ENCODE measurements at places on chromosomes 11 and 22.

DNA sequence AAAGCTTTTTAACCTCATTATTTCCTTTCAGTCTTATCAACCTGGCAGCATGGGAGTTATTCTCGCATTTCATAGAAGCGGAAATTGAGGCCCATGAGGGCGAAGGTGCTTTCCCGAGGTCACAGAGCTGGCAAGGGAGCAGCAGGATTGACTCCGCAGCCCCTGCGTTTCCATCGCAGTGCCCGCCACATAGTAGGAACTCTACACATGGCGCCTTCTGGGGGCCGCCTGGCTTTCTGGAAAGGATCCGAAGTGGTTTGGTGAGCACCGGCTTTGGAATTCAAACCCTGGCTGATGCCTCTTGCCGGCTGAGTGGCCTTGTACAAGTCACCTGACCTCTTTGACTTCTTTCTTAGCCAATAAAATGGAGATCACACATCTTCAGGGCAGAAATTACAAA, 93.4 kb downstream of the CEP164 start:
- DNase-seq, result no peak

DNA sequence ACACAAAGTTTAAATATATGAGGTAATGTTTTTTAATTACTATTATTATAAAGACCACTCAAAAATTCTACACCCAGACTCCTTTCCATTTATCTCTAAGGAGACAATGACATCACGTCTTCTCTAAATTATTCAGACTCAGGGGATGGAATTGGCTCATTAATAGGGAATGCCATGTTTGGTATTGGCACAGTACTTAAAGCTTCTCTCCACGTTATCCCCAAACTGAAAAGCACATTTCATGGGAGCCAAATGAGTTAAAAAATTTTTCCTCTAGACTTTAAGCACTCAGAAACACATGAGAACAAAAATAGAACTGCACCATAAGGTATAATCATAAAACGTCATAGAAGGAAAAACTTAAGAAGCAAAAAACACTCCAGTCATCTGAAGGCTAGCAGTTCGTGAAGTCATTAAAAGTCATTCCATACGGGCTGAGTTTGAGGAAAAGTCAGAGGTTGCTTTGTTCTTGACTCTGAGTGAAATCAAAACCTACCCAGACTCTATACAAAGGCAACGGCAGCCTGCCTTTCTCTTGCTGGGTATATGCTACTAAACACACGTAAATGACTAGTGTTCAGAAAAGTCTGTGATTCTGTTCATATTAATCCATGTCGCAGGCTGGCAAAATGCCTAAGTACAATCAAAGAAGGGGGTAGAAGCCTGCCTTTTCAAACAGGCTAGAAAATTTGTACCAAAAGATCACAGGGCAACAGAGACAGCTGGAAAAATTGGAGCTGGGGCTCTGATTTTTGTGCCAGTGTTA, 8.7 kb upstream of the MPPED2 start:
- DNase-seq, result no peak

GRCh38 chr11:69599502-69599901, 41.5 kb upstream of the CCND1 start:
- no peak for DNase-seq

- no peak for DNase-seq
Observed at GRCh38 chr11:90326647-90327046, 103.8 kb upstream of the CHORDC1 start.

- DNase-seq, result no peak
Observed at GRCh38 chr11:59112494-59112893, 5.5 kb downstream of the FAM111B start.

All from stimulated activated CD4-positive, alpha-beta T cell treated with anti-CD3 and anti-CD28 coated beads, Interleukin-1b, Interleukin-23, amount 100 ng/mL, for 4 hours (primary cell).